ENCODE measurements at places on chromosomes 6 and 20.

DNA sequence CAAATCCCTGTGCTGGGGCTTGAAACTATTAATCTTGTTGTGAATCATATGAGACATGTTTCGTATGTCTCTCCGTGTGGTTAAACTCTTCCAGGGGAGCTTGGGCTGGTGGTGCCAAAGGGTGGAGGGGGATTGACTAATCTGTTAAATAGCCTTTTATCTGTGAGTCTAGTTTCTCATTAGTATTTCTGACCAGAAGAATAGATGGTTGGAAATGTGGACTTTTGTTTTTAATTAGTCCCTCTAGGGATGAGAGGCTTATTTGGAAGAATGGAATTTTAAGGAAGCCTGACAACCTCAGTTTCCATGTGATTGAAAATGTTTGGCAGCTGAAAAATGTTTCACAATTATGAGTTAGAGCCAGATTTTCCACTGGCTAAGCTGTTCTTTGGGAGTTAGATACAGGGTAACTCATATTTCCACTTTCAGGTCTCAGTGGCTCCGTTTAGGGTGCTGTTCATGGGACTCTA lies 117.3 kb downstream of the BCKDHB start:
- ATAC-seq = peak; percentile 58

- no peak for ATAC-seq
These were observed 173.4 kb downstream of the SLC16A10 start for GRCh38 chr6:111260570-111261298.

GRCh38 chr20:38260025-38260377 lies 534 bp downstream of the KIAA1755 start:
- peak; percentile 8 for ATAC-seq

DNA sequence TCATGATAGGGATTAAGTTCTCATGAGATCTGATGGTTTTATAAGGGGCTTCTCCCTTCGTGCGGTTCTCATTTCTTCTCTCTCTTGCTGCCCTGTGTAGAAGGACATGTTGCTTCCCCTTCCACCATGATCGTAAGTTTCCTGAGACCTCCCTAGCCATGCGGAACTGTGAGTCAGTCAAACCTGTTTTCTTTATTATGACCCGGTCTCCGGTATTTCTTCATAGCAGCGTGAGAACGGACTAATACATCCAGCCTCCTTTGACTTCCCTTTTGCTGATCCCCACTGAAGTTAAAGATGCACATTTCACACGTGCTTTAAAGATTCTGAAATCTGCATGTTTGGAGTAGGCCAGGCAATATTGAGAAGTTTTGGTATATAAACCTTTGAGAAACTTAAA lies 543.1 kb downstream of the PRKN start:
- no peak for ATAC-seq

- ATAC-seq = no peak
These were observed 48.6 kb downstream of the TPD52L1 start for GRCh38 chr6:125201961-125202729.
